A549 treated with AZD2906 at 1 μM for 4 hours (cell line): ENCODE measurements at places on chromosomes 13 and 19. TPM values are rescaled to one million over a fixed set of nuclear protein-coding genes. Genes with fewer than 3 reads are reported as not detected.

The CLEC4G gene
- not detected in 5 replicates for total RNA-seq

The RCBTB2 gene
- 1.0 to 1.3 TPM (median 1.1 TPM) in 5 replicates for total RNA-seq

The SLC6A16 gene
- total RNA-seq = 0.74 to 1.3 TPM (median 1.1 TPM) in 5 replicates

The SOX1 gene
- not detected in 5 replicates for total RNA-seq

The FPR1 gene
- 0.09 to 0.19 TPM (median 0.15 TPM) in 5 replicates for total RNA-seq
